GM12878 (cell line): ENCODE measurements at places on chromosomes 11 and 22.

DNA sequence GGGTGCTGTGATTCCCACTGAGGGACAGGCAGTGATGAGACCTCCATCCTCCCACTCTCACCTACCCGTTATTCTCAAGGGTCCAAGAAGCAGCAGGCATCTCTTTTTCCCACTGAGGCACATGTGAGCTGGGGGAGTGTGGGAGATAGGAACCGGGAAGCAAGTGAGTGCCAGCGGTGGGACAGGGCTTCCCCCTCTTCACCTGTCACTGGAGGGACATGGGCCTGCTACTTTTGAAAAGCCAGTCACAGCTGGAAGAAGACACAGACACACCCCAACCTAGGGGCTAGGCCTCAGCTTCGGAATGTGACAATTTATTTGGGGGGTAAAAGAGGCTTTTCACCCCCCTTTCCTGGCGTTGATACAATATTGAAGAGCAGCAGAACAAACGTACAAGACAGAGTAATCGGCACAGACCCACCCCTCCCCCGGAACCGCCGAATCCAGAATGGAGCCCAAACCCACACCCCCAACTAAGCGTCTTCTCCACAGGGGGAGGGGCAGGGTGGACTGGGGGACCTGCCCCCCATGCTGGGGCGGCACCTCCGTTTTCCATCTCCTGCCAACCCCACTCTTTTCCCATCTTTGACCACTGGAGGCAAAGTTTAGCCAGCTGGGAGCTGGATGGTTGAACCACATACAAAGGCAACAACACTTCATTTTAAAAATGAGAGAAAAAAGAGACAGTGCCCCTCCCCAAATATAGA is 10.7 kb downstream of the CBX6 start:
- no peak for DNase-seq

GRCh38 chr11:9905960-9906791 is 242.3 kb downstream of the SWAP70 start:
- DNase-seq = no peak

DNA sequence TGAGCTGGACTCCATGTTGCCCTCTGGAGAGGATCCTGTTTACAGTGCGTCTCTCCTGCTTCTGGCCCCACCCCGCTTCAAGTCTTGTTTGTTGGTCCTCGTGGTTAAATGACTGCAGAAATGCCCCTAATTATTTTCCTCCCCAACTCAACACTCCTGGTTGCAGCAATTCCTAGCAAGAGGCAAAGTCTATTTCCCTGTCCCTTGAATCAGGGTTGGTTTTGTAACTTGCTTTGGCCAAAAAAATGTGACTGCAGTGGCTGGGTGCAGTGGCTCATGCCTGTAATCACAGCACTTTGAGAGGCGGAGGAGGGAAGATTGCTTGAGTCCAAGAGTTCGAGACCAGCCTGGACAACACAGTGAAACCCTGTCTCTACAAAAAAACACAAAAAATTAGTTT is 41.0 kb upstream of the FGF3 start:
- DNase-seq = no peak

- DNase-seq = no peak
Measured at GRCh38 chr11:134289789-134290188, 13.6 kb downstream of the GLB1L3 start.

DNA sequence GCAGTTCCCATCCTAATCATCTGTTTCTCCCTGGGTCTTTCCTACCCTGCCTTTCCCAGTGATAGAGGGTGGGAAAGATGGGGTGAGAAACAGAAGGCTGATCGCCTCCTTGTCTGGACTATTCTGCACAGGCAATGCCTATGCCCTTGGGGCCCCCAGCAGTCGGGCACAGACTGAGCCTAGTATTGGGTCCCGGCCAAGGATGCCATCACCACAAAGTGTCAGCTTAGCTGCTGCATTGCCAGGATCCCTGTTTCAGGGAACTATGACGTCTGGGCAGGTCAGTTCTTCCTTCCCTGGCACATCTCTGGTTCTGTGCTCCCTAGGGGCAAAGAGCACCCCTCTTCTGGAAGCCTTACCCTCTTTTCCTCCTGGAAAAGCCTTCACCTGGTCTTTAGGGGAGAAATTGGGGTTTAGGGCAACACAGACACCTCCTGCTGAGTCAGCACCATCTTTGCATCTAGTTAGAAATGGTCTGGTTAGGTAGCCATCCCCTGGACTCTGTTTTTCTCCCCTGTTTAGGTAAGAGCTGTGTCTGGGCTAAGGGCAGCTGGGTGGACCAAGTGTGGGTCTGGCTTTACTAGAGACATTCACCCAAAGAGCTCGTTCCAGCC is 2.1 kb downstream of the ADAMTS8 start:
- DNase-seq = no peak

DNA sequence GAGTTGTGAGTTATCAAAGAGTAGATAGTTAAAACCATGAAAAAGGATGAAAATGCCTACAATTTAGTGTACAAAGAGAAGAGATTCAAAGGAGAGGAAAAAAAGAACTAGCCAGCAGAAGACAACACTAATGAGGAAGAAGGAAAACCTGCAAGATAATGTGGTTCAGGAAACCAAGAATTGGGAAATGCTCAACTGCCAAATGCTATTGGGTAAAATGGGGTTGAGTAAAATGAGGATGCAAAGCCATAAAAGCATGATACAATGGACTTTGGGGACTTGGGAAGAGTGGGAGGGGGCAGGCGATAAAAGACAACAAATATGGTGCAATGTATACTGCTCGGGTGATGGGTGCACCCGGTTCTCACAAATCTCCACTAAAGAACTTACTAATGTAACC is 7.6 kb upstream of the OR52K2 start:
- DNase-seq = no peak

DNA sequence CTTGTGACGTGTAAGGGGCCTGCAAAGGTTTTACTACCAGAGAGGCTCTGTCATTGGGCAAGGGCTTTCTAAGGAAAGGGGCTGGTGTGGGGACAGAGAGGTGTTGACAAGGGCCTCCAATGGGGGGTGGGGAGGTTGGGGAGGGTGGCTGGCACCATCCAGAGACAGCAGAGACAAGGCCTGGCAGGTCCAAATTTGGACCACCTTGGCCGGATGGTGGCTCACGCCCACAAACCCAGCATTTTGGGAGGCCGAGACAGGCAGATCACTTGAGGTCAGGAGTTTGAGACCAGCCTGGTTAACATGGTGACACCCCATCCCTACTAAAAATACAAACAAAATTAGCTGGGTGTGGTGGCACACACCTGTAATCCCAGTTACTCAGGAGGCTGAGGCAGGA is 2.2 kb upstream of the CHRM4 start:
- DNase-seq = no peak

GRCh38 chr11:17394743-17395390 is 6.4 kb upstream of the KCNJ11 start:
- no peak for DNase-seq

DNA sequence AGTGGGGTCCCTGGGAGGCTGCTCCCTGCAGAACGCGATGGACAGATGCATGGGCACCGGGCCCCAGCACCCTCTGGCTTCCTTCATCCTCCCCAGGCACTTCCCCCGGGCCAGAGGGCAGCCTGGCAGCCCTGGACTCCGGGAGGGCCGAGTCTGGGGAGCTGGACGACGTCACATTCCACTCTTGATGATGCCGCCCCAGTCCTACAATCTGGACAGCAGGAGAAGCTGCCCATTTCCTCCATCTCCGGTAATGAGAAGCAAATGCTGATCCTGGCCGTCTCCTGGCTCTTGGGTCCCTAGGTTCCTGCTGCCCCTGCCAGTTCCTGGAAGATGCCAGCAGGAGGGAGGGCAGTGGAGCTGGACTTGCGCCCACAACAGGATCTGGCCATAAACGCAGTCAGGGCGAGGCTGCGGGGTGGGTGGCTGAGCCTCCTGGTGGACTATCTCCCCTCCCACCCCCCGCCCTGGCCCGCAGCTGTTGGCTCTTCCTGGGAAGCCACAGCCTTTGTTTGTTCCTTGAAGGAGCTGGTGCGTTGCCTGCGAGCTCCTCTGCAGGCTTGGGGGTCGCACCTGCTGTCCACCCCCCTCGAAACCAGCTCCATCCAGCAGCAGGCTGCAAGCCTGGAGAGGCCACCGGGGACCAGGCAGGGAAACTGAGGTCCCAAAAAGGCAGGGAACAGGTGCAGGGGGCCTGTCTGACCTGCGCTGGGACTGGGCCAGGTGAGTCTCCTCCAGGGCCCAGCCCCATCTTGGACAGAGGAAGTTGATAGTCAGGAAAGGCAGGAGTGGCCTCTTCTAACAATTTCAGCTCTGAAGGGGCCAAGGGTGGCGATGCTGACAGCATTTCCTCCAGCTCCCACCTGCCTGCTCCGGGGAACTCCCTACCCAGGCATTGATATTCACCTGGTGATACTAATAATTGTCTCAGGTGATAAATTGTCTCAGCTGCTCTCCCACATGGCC is 17.9 kb upstream of the MUC6 start:
- no peak for DNase-seq

DNA sequence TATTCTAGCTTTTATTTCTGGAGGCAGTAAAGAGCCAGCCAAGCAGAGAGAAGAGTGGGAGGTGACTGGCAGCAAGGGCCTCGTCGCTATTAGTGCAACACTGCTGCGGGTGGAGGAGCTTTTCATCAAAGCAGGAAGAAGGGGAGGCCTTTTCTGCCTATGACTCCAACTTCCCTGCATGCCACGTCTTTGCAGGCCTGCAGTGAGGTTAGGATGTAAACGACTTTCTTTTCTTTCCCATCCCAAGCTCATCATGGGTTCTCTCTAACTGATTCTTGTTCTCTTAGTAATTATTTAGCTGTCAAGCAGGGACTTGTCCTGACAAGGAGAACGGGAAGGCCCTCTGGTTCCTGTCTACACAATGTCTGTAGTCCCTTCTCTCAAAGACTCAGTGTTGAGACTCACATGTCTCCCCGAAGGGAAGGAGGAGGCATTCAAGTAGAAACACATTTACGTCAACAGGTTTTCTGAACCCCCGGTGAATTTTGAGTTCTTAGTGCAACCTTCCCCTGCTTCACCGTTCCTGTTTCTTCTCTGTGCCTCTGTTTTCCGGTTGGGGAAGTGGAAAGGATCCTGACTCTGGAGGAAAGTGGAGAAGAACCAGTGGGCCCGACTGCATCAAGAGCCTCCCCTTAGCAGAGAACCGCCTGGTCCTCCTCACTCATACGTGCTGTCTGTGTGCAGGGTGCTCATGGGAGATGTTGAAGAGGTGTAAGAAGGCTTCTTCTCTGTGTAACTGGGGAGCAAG is 56.9 kb downstream of the PACS1 start:
- no peak for DNase-seq

DNA sequence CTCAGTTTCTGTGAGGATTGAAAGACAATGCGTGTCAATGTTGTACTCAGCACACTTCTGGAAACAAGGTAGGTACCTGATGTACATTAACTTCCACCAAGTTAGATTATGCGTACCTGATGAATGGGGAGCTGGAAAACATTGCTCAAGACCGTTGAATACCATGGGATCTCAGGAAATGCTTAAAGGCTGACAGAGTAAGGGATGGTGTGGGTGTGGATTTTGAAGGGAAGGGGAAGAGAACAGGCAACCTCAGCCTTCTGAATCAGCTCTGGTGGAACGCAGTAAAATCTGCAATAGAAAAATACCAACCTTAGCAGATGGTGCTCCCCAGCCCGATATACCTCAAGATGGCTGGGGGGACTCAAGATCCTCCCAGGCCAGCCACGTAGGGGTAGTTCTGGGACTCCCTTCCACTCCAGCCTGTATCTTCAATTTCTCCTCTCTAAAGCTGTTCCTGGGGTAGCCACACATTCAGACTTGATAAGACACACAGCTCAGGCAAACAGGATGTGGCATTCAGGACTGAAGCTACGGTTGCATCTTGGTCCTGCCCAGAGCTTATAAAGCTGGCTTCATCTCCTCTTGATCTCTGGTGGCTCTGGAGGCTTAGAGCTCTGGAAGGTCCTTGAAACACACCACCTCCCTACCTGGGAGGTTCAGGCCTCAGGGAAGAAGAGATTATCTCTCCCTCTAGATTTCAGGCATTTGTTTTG is 111.8 kb downstream of the CTNND1 start:
- DNase-seq = no peak

DNA sequence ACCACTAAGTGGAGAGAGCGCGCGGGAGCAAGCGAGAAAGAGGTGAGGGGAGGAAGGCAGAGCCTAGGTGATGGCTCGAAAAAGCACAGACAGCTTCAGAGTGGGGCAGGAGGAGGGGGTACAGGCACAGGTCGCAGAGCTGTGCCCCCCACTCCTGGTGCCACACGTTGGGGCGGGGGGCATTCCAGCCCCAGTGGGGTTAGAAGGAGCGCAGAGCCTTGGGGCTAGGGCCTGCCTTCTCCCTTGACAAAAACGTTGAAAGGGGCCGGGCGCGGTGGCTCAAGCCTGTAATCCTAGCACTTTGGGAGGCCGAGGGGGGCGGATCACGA is 41.6 kb upstream of the ISX start:
- DNase-seq = no peak

DNA sequence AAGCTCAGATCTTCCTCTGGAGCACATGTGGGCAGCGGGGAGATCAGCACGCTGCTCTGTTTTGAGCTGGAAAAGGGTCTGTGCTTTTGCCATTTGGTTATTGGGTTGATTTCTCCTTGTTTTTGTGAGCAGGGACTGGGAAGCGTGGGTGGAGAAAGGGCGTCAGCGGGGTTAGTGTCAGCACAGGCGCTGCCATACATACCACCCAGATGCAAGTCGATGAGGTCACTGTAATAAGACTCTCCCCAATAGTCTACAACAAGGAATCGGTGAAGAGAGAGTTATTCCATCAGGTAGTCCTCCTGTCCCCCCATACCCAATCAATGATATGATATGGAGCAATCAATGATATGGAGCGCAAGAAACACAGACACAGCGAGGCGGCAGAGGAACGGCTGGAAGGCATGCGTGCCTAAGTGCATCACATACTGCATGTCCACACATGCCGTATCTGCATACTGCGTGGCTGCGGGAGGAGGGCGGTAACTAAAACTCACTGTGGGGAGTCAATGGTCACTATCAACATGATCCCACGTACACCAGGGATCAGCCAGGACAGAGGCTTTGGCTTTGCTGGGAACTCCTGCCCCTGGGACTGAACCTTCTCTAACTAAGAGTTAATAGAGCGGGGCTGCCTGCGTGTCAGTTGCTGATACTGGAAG is 29.5 kb upstream of the BID start:
- DNase-seq = no peak

DNA sequence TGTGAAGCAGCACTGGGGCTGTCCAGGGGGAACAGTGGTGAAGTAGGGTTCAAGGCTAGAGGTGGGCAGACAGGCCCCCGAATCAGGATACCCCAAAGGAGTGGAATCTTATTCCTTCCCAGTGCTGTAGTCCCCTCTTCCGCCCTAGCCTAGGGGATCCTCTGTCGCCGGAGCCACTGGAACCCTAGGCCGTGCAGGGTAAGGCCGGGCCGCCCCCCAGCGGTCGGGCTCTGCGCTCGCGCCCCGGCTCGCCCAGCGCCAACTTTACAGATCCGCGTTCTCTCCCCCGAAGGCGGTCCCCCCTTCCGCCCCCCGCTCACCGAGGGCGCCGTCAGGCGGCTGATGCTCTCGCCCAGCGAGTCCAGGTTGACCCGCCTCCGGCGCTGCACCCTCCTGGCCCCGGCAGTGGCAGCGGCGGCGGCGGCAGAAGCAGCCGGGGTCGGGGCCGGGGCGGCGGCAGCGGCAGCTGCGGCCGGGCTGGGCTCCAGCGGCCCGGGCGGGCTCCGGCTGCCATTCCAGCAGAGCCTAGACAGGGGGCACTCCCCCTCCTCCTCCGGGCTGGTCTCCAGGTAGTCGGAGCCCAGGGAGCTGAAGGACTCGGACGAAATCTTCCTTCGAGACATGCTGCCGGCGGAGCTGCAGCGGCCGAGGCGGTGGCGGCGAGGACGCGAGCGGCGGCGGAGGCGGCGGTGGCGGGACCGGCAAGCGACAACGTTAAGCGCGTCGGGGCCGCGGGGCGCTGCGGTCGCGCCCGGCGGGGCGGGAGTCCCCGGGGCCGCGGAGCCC is 650 bp downstream of the GUCY1A2 start:
- DNase-seq = no peak

GRCh38 chr11:122976734-122977469 is 4.7 kb downstream of the BSX start:
- no peak for DNase-seq

GRCh38 chr11:74937696-74938475 is 11.0 kb downstream of the XRRA1 start:
- no peak for DNase-seq
